ENCODE measurements at places on chromosomes 1 and 21.

DNA sequence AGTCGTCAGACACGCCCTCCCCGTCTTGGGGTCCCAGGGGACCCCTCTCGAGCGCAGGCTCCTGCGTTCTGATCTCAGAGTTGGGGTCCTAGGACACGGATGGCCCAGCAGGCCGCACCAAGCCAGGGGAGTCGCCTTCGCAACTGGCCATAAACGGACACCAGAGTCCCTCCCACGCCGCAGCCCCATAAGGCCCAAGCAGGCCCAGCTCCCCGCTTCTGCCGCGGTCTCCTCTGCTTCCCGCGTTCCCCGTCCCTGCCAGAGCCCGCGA, 633 bp downstream of the DMRTA2 start:
- DNase-seq, result no peak

- no peak for DNase-seq
These were observed 25.6 kb downstream of the PODN start for GRCh38 chr1:53087332-53088285.

- no peak for DNase-seq
These were observed at the start of gene INSRR for GRCh38 chr1:156858959-156859522. INSRR (minus strand) TSS chr1:156859117; CDS start chr1:156858621, 496 bp downstream.

DNA sequence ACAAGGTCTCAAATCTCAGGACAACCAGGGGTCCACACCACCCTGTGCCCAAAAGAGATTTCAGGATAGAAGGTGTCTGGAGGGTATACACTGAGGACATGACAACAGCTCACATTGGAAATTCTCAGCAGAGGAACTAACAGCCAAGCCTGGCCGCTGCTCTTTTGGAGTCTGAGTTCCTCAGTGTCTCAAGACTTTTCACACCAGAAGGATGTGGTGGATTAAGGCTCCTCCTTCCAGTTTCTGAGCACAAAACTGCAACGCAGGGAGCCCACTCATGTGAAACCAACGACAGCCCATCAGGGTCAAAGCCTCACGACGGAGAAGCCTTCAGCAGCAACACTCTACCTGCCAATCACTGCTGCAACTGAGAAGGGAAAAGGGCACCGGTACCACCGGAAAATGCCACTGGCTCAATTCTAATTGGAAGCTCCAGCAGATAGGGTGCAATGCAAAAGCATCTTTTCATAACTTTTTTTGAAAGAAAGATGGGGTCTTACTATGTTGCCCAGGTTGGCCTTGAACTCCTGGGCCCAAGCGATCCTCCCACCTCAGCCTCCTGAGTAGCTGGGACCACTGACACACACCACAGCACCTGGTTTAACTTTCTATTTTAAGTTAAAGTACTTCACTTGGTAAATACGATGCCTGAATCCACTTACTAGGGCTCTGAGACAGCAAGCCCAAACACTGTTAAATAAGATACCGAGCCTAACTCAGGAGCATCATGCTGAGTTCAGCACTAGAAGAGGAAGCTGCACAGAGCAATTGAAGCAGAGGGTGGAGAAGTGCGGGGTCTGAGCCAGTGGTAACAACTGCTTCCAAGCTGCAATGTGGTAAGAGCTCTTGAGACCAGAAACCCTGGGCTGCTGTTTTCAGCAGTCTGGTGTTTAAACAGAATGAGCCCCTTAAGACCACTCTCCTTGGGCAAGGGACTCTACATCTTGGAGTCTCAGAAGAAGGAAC, 7.8 kb downstream of the CAPZB start:
- peak; percentile 15 for DNase-seq

- DNase-seq, result no peak
These were observed 53.1 kb downstream of the APP start for GRCh38 chr21:26117324-26117971.

DNA sequence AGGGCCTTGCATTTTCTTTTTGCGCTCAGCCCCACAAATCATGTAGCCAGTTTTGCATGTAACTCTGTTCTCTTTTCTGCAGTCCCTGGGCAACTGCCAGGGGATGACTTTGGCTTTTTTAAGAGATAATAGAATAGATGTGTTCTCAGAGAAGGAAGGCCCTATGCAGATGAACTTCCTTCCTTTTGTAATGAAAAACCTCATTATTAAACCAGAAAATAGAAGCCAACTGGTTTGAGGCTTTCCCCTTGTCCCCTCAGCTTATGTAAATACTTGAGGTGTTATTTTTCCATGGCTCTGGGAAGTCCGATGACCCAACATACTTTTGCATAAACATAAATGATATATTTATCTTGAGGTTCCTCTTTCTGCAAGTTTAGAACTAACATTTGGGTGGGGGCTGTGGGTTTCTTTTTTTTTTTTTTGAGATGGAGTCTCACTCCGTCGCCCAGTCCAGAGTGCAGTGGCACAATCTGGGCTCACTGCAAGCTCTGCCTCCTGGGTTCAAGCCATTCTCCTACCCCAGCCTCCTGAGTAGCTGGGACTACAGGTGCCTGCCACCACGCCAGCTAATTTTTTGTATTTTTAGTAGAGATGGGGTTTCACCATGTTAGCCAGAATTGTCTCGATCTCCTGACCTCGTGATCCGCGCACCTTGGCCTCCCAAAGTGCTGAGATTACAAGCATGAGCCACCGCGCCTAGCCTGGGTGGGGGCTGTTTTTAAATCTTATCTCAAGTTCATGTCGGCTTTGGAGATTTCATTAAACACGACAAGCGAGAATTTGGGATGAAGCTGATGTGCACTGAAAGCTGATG, 14.4 kb upstream of the FCRL5 start:
- no peak for DNase-seq

DNA sequence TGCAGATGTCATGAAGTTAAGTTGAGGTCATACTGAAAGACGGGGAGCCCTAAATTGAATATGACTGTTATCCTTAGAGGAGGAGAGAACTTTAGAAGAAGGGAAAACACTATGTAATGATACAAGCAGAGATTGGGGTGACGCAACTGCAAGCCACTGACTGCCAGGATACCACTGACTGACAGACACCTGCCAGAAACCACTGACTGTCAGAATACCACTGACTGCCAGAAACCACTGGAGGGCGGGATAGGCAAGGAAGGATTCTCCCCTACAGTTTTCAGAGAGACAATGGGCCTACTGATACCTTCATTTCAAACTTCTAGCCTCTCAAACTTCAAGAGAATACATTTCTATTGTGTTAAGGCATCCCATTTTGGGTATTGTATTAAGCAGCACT, 388.7 kb downstream of the USH2A start:
- no peak for DNase-seq

- no peak for DNase-seq
These were observed 124.0 kb upstream of the C8B start for GRCh38 chr1:57089855-57090254.

DNA sequence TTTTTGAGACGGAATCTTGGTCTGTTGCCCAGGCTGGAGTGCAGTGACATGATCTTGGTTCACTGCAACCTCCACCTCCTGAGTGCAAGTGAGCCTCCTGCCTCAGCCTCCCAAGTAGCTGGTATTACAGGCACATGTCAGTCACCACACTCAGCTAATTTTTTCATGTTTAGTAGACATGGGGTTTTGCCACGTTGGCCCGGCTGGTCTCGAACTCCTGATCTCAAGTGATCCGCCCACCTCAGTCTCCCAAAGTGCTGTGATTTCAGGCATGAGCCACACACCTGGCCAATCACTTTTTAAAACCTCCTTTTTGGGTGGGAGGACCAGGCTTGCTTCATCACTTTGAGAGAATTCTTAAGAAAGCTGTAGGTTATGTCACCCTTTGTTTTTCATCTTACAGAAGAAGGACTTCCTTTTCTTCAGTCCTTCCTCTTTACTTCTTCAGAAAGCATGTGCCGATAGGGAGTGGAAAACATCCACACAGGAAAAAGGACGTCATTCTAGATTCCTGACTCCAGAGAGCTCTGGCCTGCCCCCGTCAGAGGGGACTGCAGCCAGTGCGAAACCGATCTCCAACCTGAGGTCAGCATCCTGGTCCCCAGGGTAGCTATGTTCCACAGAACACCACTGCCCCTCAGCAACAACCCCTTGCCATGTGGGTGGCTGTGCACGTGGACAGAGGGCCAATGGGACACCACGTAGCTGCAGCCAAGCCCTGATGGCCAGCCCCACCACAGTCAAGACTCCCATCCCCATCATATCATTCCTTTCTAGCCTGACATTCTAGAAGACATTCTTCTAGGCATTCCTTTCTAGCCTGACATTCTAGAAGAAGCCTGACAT, 21.9 kb downstream of the NCF2 start:
- DNase-seq, result no peak

GRCh38 chr1:93695411-93696005, 13.9 kb upstream of the BCAR3 start:
- no peak for DNase-seq

- no peak for DNase-seq
These were observed 26.0 kb downstream of the PTBP2 start for GRCh38 chr1:96747565-96747964.

- no peak for DNase-seq
These were observed 281.3 kb upstream of the ZP4 start for GRCh38 chr1:238171985-238172384.

- DNase-seq, result no peak
These were observed 248.1 kb upstream of the C1orf105 start for GRCh38 chr1:172172352-172172831.
